Activated CD4-positive, alpha-beta T cell treated with anti-CD3 and anti-CD28 coated beads, Interleukin-2, amount 50 U/mL, for 1 hour (primary cell): ENCODE measurements at places on chromosomes 12 and 14.
A peak's percentile ranks its signal among the peaks of the same experiment; 100 is the strongest.

GRCh38 chr12:108597559-108598471 is at the start of gene TMEM119:
TMEM119 (minus strand) TSS chr12:108598084; CDS start chr12:108592383, 5,701 bp downstream.
- DNase-seq, result no peak

- DNase-seq, result no peak
These were observed 900.6 kb downstream of the VRK1 start for GRCh38 chr14:97697772-97698171.

DNA sequence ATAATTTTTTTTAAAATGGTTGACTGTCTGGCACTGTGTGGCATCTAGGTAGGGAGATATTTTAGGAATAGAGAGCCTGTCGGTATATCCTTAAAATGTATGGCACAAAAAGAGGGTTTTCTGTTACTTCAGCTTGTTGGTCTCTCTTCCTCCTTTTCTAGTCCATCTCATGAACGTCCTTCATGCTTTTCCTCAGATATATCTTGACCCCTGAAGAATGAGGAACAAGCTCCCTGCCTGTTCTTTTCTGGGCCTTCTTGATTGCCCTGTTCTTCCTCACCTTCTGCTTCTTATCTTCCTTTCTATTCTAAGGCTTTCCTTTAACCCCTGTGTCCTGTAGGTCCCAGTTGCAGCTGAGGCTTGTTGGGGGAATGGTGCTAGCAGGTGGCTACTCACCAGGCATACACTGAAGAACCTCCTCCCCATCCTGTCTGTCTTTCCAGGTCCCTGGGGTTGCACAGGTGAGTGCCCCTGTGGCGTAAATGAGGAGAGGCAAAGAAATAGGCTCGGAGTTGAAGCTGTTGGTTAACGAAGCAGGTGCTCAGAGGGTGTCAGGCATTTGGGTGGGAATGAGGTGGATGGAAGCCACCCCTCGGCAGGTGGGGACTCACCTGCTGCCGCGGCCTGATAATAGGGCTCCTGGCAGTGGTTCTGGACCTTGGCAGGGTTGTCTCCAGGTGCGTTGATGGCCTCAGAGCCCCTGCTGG is 7.2 kb upstream of the C1R start:
- DNase-seq, result no peak

- DNase-seq, result no peak
These were observed 143.0 kb downstream of the KITLG start for GRCh38 chr12:88437226-88437625.

DNA sequence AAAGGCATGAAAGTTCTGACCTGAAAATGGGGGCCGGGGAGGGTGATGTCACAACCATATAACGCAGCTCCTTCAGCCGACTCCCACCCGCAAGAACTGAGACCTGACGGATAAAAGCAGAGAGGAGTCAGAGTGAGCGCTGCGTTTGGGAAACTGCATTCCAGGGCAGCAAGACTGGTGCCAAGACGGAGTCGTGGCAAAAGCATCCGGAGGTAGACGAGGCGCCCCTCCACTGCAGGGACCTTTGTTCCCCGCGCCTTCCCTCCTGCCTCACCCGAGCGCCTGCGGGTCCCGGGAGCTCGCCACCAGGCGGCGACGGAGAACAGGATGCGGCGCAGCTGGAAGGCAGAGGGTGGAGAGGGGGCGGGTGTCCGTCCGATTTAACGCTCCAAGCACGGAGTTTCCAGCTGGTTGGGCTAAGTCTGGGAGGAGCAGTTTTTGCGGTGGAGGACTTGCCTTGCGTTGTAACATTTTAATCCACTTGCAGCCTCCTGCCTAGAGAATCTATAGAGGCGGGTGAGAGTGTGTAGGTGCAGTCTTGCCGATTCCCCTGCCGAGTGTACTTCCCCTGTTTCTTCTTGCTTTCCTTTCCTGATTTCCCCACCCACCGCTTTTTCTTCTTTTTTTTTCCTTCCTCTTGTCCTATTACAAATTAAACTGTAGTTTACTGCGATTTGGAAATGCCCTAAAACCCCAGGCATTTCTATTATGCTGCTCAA is 1.2 kb upstream of the CPNE8 start:
- peak; percentile 54 for DNase-seq

GRCh38 chr14:66709291-66709690 is 201.3 kb downstream of the GPHN start:
- no peak for DNase-seq

DNA sequence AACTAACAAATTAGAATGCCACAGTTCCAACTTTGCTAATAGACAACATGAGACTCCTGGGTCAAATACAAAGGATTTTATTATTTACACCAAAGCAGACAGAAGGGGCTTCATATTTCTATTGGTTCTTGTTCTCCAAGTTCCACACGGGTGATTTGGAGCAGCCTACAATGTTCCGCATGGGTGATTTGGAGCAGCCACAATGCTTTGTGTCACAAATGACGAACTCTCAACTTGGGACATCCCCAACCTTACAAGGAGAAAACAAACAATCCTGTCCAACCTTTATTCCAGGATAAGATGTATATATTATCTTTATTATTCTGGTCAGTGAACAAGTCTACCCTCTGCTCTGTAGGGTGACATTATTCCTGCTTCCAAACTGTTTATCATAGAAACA is 694.3 kb upstream of the MGAT4C start:
- no peak for DNase-seq

DNA sequence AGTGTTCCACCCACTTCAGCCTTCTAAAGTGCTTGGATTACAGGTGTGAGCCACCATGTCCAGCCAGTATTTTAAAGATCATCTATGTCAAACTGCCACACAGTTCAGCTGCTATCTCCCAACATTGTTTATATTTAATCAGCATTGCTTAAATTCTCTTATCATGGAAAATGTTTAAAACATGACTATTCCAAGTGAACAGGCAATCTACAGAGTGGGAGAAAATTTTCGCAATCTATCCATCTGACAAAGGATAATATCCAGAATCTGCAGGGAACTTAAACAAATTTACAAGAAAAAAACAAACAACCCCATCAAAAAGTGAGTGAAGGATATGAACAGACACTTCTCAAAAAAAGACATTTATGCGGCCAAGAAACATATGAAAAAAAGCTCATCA is 69.4 kb upstream of the NAV3 start:
- no peak for DNase-seq

DNA sequence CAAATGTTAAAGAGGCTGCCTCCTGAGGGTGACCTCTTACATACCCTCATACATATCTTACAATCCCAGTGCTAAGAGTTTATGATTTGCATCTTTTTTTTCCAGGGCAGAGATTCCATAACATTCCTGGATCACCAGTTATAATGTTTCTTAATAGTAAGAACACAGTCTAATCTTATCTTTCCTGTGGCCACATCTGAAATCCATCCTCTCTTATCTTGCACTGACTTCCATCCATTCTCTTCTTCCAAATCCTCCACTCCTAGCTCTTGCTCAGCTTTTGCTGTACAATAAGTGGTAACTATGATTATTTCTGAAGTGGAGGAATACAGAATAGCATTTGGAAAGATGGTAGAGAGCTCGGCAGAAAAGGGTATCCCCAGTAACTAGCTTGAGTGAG is 6.3 kb downstream of the CALCOCO1 start:
- no peak for DNase-seq

DNA sequence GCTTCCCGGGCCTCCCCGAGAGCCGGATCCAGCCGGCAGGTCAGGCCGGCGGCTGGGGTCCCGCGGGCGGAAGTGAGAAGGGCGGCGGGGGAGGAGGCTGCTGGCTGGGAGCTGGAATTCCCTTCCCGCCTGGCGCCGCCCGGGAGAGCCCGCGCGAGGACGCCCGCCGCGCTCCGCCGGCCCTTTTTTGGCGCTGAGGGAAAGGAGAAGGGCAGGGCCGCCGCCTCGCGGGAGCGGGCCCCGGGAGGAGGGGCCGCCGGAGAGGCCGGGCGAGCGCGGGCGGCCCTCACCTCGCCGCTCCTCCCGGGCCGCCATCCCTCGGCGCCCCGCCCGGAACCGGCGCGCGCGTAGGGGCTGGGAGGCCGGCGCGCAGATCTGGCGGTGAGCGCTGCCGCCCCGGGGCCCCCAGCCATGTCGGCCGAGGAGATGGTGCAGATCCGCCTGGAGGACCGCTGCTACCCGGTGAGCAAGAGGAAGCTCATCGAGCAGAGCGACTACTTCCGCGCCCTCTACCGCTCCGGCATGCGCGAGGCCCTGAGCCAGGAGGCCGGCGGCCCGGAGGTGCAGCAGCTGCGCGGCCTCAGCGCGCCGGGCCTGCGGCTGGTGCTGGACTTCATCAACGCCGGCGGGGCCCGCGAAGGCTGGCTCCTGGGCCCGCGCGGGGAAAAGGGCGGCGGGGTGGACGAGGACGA is at the start of the genes KLHL42 and MANSC4:
Gene KLHL42 (plus strand): TSS at position 314 of the 692 bp plus-strand sequence. CDS start 98 bp downstream, at position 412.
Gene MANSC4 (minus strand): TSS at position 317 of the 692 bp plus-strand sequence. CDS start 8,960 bp downstream, outside the sequence.
- DNase-seq, result peak; percentile 63

DNA sequence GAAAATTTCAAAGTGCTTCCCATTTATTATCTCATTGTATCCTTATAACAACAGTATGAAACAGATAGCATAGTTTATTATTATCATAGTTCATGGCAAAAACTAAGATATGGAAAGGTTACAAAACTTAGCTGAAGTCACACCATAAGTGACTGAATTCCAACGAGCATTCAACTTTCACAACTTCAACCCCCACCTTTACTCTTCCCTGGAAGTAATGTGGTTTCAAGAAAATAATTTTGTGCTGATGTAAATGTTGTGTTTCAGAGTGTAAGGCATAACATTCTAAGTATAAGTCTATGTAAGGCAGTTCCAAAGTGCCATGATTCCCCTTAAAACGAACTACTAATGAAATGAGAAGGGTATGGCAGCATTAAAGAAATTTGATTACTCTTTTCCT is 454.5 kb downstream of the BCAT1 start:
- DNase-seq, result no peak
